Bronchial epithelial cell (primary cell): ENCODE measurements at places on chromosomes 1 and 21. TPM values are rescaled to one million over a fixed set of nuclear protein-coding genes. Genes with fewer than 3 reads are reported as not detected.

DNA sequence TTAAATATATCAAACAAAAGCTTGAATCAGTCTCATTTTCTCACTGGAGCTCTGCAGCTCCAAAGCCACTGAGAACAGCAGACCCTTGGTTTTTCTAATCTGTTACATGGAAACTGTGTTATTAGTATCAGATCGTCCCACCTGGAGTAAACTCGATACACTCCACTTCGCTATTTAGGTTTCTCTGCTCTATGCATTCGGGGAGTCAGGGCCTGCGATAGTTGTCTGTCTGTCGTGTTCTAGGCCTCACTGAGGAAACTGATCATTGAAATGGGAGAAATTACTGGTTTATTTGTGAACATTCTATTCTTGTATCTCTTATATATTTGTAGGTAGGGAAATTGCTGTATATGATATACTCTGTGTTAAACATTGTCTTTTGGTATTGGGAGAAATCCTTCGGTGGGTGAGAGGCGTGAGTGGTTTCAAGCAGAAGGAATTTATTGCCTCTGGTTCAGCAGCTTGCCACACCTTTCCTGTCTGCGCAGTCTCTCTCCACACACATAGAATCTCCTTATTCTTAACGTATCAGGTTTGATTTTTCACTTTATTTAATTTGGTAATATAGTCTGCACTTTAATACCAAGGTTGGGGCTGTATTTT lies 8.5 kb downstream of the PRDM2 start:
- DNase-seq = no peak

DNA sequence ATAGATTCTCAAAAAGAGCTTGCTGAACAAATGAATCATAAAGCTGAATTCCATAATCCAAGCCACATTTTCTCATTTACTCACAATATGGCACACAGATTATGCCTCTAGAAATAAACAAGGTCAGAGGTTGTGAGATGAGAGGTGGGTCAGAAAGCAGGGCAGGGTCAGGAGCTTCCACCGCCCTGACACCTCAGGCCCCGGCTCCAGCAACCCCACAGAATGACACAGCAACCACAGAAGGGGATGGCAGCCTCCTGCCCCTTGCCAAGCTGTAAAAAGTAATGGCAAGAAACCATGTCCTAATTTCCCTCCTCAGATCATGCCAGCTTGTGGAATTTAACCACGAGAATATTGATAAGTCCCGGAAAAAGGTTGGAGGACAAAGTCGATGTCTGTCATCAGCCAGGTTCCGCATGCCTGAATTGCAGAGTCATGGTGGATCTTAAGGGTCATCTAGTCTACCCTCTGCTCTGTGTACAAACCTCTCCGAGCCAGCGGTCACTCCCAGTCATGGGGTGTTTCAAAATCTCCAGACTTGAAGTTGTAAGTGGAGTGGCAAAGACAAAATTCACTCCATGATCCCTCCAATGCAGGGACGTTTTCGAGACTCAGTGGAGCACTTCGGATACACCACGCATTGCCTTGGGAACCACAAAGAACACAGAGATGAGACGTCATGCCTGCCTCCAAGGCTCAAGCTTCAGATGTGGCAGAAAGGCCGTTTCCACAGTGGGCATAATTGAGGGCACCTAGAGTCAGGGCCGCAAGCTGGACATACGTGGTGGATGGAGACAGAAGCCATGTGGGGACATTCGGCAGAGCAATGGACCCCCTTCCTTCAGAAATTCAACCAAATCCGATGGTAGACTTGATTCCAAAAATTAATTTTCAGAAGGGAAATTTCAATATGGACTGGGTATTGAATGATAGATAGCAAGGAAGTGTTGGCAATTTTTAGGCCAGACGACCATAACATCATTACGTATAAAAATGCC lies 254.0 kb downstream of the TOMM20 start:
- DNase-seq = no peak

- DNase-seq = no peak
Observed at GRCh38 chr1:212728606-212729005, 29.0 kb upstream of the BATF3 start.

DNA sequence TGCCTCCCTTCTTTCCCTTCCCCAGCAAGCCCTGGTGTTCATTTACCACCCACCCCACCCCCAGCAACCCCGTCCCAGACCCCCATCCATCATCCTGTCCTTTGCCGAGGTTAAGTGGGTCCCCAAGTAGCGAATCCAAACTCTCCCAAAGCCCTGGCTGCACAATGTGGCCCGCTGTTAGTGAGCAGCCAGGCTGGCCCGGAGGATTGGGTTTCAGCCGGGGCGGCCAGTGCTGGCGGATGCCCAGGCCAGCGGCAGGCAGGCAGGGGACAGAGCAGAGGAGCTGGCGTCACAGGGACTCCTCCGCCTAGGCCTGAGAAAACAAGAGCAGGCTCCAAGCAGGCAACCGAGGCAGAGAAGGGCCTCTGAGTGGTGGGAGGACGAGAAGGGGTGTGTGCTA lies 61.4 kb downstream of the EPHB2 start:
- DNase-seq = no peak

Gene CXADR
- total RNA-seq = 27.9 and 43.5 TPM in 2 replicates

Gene SLC1A7
- total RNA-seq = not detected in 2 replicates

Gene ITGB3BP
- total RNA-seq = 7.4 and 16.9 TPM in 2 replicates
